ENCODE measurements at places on chromosomes 2 and 18.

- DNase-seq: no peak
These were observed 90.3 kb upstream of the TFPI start for GRCh38 chr2:187644486-187644885.

GRCh38 chr18:64202210-64202836 is 53.4 kb upstream of the LINC00305 start:
- no peak for DNase-seq

DNA sequence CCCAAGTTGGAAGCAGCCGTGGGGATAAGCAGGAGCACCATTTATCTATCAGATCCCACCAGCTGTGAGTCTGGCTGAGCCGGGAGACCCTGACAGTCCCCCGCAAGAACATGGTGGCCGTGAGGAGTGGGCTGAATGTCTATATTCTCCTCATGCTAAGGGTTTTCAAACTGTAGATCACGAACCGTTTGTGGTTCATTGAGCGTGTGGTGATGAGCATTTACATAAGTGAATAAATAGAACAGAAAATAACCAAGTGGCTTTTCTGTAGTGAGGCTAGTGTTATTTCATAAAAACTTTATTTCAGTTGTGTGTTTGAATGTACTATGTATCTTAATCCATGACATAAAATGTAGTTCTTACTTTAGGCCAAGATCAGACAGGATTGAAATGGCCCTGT is 190.2 kb upstream of the APCDD1 start:
- no peak for DNase-seq

GRCh38 chr18:9690418-9691188 is 17.5 kb upstream of the RAB31 start:
- no peak for DNase-seq

DNA sequence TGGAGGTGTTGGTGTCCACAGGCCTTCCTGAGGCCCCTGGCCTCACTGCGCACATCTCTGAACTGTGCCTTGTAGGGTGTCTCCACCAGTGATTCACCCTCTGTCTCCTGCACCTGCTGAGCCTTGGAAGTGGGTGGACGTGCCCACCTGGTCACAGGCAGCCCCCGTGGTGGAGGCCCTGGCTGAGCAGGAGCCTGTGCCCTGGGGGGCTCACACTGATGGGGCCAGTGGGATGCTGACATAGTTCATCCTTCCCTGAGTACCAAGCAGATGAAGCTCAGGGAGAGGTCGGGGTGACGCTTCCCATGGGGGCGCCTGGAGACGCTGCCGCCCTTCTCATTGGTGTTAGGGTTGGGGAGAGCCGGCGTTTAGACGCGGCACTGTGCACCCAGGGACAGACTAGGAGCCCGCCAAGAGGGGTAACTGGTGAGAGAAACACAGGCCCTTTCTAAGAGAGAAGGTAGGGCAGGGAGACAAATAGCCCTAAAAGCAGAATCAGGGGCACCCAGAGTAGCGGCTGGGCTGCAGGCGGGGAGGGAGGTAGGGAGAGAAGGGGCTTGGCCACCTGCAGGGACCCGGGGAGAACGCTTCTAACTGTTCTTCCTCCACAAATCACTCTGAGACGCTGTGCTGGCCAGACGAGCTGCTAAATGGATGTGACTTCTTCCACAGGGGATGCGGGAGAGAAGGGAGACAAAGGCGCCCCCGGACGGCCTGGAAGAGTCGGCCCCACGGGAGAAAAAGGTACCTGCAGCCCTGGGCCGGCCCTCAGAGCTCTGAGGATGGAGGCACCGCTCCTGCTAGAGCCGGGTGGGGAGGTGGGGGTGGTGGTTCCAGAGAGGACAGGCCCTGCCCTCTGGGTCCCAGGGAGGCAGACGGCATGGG is 18.0 kb downstream of the COLEC11 start:
- DNase-seq: no peak

- no peak for DNase-seq
These were observed 31.5 kb upstream of the SMAD7 start for GRCh38 chr18:48982266-48982665.

DNA sequence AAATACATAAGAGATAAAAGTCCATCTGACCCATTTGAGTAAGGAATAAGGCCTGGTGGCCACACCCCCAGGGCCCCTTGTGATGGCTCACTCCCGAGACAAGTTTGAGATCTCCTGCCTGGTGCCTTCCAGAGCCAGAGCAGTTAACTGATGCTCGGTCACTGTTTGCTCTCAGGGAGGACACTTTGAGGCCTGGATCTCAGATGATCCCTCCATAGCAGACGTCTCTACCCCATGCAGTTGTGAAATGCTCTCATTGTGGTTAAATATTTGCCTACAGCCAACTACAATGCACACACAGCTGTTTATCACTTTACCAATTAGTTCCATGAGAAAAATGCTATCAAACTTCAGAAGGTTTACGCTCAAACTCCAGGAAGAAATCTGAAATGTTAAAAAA is 12.3 kb downstream of the GYPC start:
- no peak for DNase-seq

DNA sequence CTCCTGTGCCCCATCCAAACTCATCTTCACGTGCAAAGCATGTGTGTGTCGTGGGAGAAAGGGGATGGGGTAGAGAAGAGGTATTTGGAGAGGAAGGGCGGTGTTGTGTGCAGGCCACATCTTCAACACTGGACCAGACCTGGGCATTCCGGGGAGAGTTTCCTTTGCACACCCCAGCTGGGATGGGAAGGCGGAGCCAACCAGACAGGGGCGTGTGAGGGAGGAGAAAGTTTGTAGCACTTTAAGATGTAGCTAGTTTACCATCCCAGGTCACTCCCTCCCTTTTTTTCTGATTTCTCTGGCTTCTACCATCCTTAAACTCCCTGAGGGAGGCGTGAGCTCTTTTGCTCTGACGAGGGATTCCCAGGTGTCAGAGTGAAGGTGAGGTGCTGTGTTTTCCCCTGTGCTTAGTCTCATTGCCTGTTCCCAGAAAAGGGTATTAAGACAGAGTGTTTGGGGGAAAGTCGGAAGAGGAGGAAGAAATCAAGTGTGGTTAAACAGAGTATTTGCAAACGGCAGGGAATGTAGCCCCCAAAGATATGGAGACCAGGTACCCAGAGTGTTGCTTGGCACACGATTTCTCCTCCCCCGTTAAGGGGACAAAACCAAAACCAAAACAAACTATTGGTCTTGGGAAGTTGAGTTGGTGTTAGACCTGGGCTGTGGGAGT is 1.6 kb downstream of the SETBP1 start:
- no peak for DNase-seq

- DNase-seq: no peak
These were observed 243.6 kb downstream of the OSR1 start for GRCh38 chr2:19114754-19115231.
